NCI-H1417 (cell line): ENCODE measurements at places on chromosomes 3 and 15.

GRCh38 chr3:139975594-139976365, 40.8 kb downstream of the CLSTN2 start:
- DNase-seq, result no peak

DNA sequence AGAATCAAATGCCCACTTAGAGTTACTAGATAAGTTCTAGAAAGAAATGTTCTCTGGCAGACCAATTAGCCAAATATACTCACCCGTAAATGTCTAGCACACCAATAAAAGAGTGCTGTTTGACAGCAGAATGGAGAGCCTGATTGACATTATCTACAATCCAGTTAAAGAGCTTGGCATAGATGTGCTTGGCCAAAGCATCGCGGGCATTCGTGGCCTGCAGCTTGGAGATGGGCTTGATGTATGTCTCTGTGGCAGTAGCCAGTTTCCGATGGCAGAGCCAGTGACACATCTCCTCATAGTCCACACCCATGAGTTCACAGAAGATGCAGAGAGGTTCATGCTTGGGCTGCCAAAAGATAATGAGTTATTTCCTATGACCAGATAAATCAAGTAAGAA, 101.5 kb upstream of the MYO5C start:
- no peak for DNase-seq

- DNase-seq, result peak; percentile 77
These were observed 367.5 kb downstream of the ROBO2 start for GRCh38 chr3:77407441-77407840.

DNA sequence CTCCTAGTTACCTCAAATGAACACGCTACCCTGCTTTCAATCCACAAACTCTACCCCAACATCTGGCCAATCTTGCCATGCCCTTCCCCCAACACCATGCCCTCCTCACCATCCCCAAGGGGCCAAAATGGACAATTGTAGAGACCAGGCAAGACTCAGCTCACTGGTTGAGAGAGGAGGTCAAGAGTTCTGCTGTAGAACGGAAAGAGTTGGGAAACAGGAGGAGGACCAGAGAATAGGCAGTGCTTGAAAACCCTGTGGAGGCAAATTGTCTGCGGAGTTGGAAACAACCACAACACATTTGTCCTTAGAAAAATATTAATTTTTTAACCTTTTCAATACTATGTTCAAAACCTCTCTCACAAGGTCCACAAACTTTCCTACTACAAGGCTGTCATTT, 128.8 kb upstream of the BFSP2 start:
- DNase-seq, result no peak

- DNase-seq, result no peak
These were observed 76.0 kb downstream of the WWTR1 start for GRCh38 chr3:149581681-149582370.

- DNase-seq, result no peak
These were observed 59.5 kb upstream of the BCL6 start for GRCh38 chr3:187804745-187805121.

DNA sequence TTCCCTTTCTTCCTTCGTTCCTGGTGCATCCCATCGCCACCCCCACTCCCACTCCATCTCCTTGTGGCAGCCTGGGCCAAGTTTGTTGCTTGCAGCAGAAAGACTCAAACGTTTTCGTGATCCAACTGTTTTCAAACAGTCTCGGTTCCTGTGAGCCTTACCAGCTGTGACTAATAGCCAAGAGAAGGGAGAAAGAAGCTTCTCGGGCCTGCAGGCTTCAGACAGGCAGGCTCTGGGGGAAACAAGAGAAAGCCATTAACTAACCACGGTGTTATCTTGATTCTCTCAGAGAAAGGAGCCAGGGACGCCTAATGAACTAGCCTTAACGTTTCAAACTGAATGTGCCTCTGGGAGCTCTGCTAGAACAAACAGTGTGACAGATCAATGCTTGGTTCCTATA, 742.0 kb downstream of the NR2F2 start:
- no peak for DNase-seq
